Heart left ventricle (tissue), 16 donors: ENCODE measurements at places on chromosomes 5 and 9. TPM values are rescaled to one million over a fixed set of nuclear protein-coding genes. Genes with fewer than 3 reads are reported as not detected.

The ANKRD34B gene
- polyA plus RNA-seq: not detected

- DNase-seq: no peak
Measured at GRCh38 chr9:120441426-120442307, 138.3 kb downstream of the CDK5RAP2 start.

DNA sequence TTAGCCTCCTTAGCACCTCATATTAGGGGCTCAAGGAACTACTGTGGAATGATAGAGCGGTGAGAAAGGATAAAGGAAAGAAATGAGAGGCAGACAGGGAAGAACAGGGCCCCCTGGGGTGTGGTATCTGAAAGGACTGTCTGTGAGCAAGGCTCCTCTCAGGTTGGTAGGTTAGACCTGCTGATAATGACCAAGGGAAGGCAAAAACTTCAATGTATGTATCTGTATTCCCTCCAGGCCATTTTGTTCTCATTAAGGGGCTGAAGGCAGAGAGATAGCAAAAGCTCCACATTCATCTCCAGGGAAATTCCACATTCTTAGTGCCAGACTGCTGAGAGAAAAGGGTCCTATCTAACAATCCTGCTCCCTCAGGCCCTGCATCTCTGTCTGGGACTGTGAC, 28.6 kb downstream of the TRIM32 start:
- no peak for DNase-seq

The DRD1 gene
- not detected for polyA plus RNA-seq

The ADRB2 gene
- 4.4 TPM for polyA plus RNA-seq

DNA sequence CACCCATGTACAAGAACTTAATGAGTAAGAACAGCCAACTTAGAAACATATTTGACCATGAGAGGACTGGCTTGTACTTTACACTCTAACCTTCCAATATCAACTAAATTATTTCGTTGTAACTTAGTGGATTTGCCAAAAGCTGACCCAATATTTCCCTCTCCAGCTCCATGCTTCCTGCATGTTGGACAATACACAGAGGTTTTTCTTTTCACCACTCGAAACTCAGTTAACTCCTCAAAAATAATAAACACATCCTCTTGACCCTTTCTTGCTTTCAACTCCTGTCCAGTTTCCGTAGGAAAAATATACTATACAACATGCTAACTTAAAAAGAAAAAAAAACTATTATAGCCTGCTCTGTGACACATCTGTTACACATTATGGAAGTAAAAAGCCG, 188.9 kb downstream of the MPDZ start:
- DNase-seq: no peak

DNA sequence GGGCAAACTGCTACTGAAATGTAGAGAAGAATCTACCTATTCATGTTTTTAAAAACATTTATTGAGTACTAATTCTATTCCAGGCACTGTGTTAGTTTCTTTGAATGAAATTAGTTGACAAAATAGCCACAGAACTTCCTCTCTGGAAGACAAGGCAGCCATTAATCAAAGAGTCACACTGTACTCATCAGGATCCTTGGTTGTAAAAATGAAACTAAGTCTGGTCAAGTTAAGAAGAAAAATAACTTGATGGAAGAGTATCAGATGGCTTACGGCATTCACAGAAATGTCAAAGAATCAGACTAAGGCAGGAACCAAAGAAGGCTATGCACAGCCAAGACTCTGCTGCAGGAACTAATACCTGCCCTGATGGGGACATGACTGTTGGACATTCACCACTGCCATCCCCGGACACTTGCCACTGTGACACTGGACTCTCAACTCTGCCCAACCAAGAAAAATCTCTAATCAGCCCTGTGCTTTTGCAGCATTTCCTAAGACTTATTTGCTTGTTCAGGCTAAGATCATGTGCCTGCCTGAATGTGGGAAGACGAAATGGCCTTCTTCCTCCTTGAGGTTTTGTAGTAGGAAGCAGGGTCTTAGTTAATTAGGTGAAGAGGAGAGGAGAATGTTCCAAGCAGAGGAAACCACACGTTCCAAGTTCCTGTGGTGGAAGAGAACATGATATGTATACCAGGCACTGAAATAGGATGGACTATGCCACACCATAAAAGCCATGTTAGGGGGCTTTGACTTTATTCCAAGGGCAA, 23.3 kb upstream of the NDUFB6 start:
- DNase-seq: no peak

- no peak for DNase-seq
Measured at GRCh38 chr9:136784997-136785361, 6.2 kb upstream of the TMEM141 start.

- no peak for DNase-seq
Measured at GRCh38 chr9:106893088-106893487, 30.1 kb downstream of the ZNF462 start.

The SHISAL2B gene
- polyA plus RNA-seq: not detected

DNA sequence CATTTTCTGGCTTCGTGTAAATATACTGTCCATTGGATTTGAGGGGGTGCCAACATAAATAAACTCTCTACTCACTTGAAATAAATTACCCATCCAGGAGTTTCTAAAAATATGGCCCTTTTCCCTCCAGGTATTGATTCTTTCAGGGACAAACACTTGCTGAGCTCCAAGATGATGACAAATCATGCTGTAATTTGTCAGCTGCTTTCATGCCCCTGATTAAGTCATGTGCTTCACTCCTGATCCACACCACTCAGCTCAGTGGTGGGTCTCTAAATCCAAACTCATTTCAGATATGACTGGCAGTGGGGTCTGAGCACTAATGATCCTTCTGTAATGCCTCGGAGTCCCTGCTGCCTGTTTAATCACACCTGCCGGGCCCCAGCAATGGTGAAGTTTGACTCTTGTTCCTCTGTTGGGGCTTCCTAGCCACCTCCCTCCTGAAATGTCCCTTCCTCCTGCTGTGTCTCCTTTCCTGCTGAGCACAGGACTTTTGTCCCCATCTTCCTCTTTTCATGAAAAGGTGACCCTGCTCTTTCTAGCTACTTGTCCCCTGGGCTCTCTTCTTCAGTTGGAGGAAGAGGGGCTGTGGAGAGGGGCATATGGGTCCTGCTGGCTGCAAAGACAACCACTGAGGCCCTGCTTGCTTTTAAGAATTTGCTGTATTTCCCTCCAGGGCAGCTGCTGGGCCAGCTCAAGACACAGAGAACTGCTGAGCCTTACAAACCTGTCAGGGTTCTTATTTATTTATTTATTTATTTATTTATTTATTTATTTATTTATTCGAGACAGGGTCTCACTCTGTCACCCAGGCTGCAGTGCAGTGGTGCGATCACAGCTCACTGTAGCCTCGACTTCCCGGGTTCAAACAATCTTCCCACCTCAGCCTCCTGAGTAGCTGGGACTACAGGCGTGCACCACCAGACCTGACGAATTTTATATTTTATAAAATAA, 200.0 kb downstream of the ATP10B start:
- no peak for DNase-seq

GRCh38 chr5:132079081-132079480, 5.5 kb downstream of the CSF2 start:
- no peak for DNase-seq

DNA sequence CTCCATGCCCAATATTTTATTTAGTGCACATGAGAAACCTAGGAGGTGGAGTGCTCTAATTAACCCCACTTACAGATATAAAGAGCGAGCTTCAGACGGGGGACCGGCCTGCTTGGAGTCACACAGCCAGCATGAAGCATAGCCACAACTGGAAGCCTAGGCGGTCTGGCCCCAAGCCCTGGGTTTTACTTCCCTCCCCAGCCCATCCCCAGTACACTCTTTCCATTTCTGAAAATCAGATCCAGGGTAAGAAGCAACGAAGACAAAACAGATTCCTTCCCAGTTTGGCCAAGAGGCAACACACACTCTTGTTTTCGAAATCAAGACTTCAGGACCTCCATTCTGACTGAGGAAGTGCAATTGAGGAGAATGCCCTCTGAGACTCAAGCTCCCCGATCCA, 27.1 kb downstream of the KCNMB1 start:
- DNase-seq: peak; percentile 43

GRCh38 chr5:16081376-16081955, 98.1 kb downstream of the MARCHF11 start:
- DNase-seq: peak; percentile 33

DNA sequence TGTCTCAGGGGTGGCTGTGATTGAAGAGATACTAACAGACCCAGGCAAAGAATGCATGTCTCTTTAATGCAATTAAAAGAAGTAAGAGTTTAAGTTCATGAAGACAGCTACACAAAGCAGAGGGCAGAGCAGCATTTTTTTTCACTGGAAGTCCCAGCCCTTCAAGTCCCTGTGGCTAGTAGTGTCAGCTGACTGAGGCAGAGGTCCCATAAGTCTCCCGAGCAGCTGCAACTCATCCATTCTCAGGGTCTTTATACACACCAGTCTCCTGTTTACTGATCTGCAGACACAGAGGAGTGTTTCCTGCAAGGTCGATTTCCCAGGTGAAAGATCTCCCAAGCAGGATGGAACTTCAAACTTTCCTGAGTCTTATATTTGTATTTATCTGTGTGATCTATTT, 169.4 kb upstream of the GLRA1 start:
- DNase-seq: no peak

The DCAF10 gene
- polyA plus RNA-seq: 5.0 TPM

GRCh38 chr5:125042261-125042890, 295.9 kb upstream of the ZNF608 start:
- no peak for DNase-seq

GRCh38 chr5:2866662-2867372, 115.3 kb upstream of the IRX2 start:
- no peak for DNase-seq

DNA sequence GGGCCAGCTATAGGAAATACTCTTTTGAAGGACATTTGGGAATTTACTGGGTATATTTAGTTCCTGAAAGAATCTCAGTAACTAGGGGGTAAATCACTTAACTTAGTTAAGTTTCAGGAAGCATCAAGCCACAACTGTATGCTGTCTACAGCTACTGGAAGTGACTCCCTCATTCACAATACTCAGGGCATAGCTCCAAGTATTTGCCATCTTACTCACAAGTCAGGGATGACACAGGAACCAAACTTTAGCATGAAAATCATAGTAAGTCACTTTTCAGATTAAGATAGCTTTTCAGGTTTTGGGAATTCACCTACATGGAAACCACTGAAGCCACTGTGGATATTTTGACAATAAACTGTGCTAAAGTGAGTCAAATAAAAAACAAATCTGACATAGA, 242.4 kb upstream of the ATP10B start:
- no peak for DNase-seq

DNA sequence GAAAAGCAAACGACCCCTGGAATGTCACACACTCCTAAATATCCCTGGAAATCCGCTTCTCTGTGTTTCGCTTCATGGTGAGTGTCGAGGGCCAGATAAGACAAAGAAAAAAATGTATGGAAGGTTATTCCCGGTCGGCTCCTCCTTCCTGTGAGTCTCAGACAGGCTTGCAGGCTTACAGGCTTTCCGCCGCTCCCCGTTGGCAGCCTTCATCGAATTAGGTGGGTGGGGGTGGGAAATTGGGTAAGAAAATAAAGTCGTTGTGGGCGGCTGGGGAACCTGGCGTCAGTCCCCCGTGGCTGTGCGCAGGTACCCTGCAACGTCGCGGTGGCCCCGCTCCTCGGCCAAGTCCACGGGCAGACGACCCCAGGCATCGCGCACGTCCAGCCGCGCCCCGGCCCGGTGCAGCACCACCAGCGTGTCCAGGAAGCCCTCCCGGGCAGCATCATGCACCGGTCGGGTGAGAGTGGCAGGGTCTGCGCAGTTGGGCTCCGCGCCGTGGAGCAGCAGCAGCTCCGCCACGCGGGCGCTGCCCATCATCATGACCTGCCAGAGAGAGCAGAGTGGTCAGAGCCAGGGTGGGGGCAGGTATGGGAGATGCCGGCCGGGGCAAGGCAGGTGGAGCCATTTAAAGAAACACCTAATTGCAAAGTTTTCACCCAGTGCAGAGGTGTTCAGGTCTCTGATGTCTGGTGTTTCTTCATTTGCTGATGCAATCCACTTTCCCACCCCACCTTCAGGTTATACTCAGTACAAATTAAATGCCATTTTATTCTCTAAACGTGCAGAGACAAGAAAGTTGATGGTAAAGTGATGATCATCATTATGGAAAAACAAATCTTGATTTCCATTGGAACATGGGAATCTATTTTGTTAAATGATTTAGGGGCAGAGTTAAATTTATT, 3.2 kb downstream of the CDKN2B start:
- DNase-seq: no peak

- no peak for DNase-seq
Measured at GRCh38 chr5:136329484-136330190, 35.7 kb downstream of the TRPC7 start.

GRCh38 chr5:78560000-78560855, 88.3 kb downstream of the LHFPL2 start:
- DNase-seq: no peak

GRCh38 chr5:90548069-90548593, 10.5 kb upstream of the ADGRV1 start:
- peak; percentile 45 for DNase-seq

The EPB41L4B gene
- 3.4 TPM for polyA plus RNA-seq

- DNase-seq: no peak
Measured at GRCh38 chr5:74693191-74693590, 8.2 kb downstream of the HEXB start.

The PCDHGB5 gene
- polyA plus RNA-seq: 5.1 TPM

- DNase-seq: no peak
Measured at GRCh38 chr5:5039918-5040317, 100.2 kb upstream of the ADAMTS16 start.

DNA sequence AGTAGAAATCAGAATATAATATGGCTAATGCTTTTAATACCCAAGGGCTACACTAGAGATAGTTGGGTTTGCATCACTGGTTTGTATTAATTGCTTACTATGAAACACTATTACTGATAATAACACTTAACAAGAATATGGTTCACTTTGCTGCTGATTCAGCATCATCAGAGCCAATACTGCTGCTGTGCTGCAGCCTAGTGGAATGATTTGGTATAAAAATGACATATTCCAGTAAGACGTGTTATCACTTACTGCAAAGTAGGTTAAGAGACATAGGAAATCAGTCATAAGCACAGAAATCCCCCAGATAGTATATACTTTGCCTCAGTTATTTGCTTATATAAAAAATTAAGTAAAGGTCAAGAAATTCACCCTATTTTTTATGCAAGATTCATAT, 2.8 kb downstream of the CDH10 start:
- DNase-seq: no peak

DNA sequence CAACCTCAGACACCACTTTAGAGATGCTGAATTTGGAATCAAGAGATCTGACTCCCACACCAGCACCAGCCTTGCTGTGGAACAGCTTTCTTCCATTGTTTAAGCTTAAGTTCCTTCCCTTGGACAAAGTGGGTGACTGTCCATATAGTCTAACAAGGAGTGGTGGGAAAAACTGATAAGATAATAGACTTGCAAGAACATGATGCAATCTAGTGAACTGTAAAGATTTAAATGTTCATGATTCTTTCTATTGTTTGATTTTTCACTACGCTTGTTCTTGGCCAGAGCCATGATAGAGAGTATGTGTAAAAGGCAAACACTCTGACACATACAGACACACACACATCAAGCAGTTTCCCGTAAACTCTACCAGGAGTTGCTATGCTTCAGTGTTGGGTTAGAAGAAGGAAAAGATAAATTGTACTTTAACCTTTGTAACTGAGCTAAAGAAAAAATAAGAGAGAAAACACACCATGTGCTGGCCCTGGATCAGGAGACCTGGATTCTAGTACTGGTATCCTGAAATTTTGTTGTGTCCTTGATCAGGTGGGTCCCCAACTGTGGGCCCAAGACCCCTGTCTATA, 94.3 kb downstream of the PAPPA start:
- no peak for DNase-seq

The PAEP gene
- polyA plus RNA-seq: not detected

GRCh38 chr5:55406292-55406691, 98.5 kb downstream of the MTREX start:
- no peak for DNase-seq

The NUTM2G gene
- polyA plus RNA-seq: not detected
